Right cardiac atrium (tissue), 5 donors: ENCODE measurements at places on chromosomes 11 and 22.

- no peak for DNase-seq
Measured at GRCh38 chr11:112599856-112600533, 339.3 kb upstream of the PLET1 start.

- DNase-seq, result peak; percentile 65
Measured at GRCh38 chr22:24697172-24697571, 77.3 kb downstream of the PIWIL3 start.

DNA sequence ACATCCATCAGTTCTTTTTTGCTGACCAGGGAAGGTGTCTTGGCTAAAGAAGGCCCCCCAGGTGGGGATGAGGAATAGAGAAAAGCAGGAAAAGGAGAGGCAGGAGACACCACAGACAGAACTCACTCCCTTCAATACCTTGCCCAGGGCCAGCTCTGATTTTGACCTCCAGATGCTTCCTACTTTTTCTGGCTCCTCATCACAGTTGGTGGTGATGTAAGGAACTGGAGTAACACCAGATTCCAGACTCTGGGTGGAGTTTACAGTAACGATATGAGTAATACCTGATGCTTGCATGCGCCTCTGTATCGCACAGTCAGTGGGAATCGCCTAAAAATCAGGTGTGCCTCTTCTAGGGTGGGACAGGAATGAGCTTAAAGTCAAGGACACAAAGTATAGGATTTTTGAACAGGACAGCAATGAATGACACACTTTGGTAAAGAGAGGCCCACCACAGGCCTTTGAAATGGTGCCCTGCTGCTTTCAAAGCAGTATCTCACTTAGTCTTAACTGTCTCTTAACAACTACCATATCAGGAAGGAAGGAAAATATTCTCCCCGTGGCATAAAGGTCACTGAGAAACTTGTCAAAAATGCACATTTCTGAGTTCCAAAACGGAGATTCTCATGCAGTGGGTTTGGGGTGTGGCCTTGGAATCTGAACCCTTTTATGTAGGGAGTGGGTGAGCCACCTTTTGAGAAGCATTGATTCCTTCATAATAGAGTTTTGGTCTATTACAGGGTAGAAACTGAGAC, 140.8 kb downstream of the SNX19 start:
- no peak for DNase-seq

GRCh38 chr11:59263225-59263894, 50.6 kb upstream of the MPEG1 start:
- no peak for DNase-seq

DNA sequence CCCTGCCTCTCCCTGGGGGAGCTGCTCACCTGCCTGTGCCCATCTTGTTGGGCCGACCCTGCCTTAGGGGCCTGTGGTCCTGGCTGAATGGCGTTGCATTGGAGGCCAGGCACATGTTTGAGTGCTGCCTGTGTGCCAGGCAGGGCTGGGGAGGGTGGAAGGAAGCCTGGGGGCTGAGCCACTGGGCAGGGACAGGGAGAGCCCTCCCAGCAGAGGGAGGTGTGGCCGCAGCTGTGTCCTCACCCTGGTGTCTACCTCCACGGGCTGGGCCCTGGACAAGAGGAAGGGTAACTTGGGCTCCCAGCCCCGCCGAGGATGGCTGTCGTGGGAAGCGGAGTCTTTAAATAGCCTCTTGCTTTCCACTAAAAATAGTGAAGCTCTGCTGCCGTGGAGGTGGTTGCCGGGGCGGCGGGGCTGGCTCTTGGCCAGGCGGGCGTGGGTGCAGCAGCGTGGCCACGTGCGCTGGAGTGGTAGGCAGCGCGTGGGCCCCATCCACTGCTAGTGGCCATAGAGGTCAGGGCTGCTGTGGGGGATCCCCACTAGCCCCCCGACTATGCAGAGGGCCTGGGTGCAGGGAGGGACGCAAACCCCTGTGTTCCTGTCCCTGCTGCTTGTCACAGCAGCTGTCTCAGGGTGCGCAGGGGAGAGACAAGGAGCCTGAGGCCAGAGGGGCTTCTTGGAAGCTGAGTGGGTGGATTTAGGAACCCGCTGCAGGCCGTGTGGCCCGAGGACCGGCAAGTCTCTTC, 6.2 kb downstream of the ZDHHC8 start:
- peak; percentile 48 for DNase-seq

- DNase-seq, result no peak
Measured at GRCh38 chr11:129933891-129934290, 38.5 kb upstream of the NFRKB start.

- no peak for DNase-seq
Measured at GRCh38 chr11:3002871-3003270, 10.7 kb upstream of the NAP1L4 start.

DNA sequence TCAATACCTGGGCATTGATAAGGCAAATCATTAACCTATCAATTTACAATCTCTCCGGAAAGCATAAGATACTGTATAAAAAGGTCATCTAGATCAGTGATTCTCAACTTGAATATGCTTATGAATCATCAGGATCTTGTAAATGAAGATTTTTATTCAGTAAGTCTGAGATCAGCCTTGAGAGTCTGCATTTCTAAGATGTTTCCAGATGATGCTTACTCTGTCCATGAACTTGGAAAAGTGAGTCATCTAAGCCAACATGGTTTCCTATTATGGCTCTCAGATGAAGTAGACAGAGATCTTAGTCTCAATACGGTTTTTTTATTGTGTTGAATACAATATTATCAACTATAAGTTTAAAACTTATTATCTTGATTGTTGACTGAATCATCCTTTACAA, 226.4 kb upstream of the KIRREL3 start:
- DNase-seq, result no peak

- no peak for DNase-seq
Measured at GRCh38 chr11:115545581-115546210, 41.5 kb upstream of the CADM1 start.

DNA sequence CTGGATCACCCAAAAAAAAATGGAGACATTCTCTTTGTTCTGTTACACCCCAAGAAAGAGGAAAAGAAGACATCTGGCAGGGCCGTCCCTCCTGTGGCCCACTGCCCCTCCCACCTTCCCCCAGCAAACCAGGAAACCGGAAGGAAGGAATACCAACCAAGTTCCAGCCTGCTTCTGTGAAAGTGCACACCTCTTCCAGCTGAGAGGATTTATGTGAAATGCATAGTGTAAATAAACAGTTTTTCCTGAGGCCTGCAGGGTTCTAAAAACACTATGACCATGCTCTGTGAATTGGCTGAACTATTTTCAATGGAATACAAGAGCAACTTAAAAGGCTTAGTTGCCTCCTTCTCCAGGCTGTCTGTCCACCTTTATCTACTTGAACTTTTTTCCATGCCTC, 50.0 kb upstream of the CHST1 start:
- DNase-seq, result no peak

DNA sequence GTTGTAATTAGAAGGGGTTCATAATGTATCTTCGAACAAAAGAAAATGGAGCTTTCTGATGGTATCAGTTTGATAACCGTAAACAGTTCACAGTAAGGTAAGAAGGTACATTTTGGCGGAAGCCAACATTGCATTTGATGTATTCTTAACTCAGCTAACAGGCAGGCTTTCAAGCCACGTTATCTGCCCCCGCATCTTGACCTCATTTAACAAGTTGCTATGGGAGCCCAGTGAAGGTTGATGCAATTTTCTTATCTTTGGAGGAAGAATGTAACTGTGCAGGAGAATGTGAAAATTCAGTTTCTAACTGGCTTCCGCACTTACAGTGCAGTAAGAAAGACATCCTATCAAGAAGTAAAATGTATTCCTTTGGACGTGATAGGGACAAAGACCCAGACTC, 110.6 kb downstream of the ETS1 start:
- no peak for DNase-seq

DNA sequence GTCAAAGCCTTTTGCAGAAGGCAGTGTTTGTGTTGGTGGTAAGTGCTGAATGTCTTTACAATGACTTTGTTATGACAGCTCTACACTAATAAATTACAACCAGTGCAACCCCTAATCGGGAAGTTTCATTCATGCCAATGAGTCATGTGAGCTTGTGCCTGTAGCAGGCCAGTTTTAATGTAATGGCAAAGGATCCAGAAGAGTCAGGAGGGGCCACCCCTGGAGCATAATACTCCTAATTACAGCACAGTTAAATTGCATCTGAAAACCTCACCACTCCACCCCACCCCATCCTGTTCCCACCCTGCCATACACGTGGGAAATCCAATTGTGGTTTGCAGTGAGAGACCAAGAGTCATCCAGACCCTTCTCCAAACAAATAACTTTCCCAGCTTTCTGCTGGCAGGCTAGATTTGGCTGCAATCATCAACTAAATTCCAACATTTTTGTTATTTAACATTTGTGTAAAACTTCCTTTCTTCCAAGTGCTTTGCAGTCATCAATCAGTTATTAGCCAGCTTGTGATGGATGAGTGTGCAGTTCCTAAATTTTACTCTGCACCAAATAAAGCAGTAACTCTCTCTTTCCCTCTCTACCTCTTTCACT, 277.3 kb upstream of the FAT3 start:
- DNase-seq, result no peak

DNA sequence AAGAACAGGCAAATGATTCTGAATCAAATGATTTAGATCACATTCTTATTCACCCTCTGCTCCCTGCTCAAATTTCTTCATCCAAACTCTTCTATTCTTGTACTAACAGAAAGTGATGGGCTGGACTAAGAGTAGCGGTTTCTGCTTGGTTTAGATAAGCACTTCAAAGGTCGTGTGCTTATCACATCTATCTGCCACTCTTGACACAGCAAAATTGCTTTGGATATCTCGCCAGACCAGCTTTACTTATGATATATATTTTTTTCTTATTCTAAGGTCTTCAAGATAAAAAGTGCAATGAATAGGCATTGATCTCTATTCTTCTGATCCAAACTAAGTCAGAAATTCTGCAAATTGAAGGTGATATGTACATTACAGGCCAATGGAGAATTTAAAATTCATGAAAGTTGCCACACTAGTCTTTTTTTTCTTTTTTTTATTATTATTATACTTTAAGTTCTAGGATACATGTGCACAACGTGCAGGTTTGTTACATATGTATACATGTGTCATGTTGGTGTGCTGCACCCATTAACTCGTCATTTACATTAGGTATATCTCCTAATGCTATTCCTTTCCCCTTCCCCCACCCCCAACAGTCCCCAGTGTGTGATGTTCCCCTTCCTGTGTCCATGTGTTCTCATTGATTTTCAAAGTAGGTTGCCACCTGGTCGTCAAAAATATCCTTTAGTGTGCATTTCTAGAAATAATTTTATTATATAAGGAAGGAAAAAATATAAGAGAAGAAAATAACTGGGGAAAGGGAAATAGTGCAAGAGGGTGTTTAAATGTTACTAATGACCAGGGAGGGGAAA, 1941.0 kb upstream of the RAG2 start:
- no peak for DNase-seq

GRCh38 chr11:116527180-116527991, 245.4 kb downstream of the BUD13 start:
- no peak for DNase-seq

DNA sequence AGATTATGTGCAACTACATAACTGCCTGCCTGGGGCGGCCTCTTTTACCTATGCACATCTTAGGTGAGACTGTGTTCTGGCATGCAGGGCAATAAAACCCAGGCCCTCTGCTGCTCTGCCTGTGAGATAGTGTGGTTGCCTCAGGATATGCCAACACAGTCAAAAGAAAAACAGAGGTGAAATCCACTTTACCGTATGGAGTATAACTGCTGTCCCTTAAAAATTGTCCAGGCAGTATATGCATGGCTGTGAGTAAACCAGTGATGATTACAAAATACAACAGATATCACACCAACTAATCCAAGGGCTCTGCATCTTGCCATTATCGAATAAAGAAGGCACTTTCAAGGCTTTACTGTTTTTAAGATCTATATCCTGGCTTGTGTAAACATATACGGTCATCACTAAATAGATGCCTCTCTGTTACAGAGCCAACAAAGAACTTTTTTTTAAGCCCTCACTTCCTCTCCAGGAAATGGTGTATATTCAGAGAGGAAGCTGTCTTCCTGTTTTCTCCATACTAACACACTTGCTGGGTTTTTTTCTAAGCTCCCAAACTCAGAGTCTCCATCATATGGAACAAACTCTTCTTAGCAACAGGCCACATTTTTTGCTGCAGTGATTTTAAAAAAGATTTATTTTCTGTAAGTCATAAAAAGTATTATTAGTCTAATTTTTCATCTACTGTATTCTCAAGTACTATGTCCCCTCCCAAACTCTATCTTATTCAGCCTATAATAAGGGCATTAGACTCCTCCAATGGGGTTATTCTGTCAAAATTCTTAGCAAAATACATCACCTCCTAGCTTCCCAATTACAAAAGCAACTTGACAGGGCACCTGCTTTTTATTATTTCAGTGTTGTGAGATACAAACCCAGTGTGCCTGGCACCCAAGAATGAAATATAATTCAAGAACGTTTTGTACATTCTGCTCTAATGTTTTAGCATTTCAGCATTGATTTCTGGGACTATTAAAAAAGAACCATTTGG, 135.2 kb downstream of the MAML2 start:
- DNase-seq, result no peak

- DNase-seq, result no peak
Measured at GRCh38 chr11:47460571-47461235, 11.8 kb upstream of the RAPSN start.

- DNase-seq, result peak; percentile 81
Measured at GRCh38 chr22:31094021-31094551, 13.0 kb downstream of the SMTN start.

DNA sequence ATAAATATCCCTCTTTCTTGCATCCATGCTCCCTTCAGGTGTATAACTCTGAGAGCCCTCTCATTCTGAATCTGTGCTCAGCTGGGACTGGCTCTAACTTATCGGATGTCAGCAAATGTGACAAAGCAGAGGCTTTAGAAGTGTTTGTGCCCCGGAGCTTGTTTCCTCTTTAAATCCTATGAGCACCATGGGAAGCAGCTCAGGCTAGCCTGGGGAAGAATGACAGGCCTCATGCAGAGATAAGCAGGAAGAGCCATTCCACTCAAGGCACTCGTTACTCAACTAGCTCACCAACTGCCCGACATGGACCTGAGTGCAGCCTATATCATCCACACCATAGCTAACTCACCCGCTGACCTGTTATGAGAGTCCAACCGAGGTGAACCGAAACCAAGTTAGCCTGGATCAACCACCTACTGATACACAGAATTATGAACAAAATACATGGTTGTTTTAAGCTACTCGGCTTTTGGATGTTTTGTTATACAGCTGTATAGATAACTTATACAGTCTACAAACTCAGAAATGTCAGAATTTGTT, 990.7 kb downstream of the NTM start:
- no peak for DNase-seq
